ENCODE measurements at places on chromosomes 1 and 21.

GRCh38 chr1:32372149-32372756 lies 9.9 kb downstream of the TSSK3 start:
- peak; percentile 30 for DNase-seq

DNA sequence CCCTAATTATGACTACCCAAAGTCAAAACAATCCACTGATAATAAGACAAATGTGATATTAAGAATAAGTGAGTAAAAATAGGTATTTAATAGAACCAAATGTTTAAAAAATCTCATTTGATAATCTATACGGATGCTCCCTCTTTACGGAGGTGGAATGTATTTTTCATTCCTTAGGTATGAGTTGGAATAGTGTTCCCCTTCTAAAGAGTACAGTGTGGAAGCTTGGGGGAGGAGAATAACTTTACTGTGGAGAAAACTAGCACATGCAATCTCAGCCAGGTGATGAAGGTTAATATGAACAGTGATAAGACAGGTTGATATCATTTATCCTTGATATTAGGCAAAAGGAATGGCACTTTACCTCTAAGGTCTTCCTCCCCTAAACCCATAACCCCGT lies 74.6 kb downstream of the GPR88 start:
- DNase-seq = no peak

DNA sequence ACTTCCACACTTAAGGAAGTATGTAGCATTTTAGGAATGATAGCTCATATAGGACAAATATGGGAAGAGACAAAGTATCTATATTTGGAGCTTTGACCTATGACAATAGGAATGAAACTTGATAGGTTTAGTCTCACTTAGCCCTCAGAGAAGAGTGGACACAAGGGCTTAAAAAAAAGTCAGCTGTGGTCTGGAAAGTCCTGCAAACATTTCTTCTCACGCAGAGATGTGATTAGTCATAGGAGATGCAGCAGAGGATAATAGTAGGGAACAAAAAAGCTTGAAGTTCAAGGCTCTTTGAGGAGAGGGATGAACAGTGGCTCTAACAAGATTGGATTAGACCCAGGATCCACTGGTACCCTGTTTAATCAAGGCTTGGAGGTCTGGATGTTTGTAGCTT lies 14.8 kb upstream of the RNF220 start:
- no peak for DNase-seq

DNA sequence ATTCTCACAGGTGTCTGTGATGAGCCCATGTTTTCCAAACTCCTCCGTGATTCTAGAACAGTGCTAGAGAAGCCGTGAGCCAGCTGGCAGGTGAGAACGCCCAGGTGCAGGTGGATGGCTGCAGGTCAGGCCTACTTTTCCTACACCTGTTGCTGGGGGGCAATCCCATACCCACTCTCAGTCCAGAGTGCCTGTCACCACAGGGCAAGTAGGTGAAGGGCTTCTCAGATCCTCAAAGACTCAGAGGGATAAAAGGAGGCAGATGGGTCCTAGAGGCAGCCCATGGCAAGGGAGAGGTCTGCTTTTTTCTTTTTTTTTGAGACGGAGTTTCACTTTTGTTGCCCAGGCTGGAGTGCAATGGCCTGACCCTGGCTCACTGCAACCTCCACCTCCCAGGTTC lies 50.7 kb upstream of the H6PD start:
- no peak for DNase-seq

DNA sequence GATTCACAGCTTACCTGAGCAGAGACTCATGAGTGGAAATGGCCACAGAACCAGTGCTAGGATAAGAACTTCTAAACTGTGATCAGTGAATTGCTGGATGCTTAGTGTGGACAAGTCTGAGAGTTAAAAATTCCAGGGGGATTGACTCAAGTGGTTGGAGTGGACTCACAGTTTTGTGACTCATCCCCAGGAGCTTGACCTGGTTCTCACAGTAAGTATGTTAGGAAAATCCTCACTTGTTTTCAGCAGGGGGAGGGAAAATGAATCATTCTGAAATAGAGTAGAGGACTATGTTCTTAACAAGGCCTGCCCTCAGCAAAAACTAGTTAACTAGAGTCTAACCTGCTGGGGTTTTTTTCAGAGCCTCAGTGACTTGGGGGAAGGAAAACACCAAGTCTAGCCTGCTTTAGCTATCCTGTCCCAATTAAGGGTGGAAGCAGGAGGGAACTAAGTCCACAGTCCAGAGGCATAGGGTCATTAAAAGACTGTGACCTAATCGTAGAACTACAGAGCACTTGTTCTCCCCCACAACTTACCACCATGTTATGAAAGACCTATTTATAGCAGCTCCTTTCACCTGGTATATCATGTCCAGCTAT lies 6.1 kb upstream of the CDC73 start:
- DNase-seq = no peak

DNA sequence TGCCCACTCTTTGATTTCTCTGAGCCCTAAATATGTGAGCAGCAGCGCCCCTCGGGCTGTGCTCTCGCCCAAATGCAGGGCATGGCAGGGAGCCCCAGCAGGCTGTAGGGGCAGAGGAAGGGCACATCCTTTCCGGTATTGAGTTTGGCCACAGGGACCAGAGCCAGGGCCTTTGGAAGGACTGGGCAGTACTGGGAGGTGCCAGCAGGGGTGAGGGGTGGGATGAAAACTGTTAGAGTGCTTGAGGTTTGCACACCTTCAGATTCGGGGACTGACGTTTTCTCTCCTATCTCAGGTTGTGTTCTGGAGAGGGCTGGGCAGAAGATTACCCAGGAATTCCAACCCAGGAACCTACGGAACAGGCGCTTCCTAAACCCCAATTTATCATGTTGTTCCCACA lies 2.2 kb upstream of the ATP1A2 start:
- DNase-seq = no peak

DNA sequence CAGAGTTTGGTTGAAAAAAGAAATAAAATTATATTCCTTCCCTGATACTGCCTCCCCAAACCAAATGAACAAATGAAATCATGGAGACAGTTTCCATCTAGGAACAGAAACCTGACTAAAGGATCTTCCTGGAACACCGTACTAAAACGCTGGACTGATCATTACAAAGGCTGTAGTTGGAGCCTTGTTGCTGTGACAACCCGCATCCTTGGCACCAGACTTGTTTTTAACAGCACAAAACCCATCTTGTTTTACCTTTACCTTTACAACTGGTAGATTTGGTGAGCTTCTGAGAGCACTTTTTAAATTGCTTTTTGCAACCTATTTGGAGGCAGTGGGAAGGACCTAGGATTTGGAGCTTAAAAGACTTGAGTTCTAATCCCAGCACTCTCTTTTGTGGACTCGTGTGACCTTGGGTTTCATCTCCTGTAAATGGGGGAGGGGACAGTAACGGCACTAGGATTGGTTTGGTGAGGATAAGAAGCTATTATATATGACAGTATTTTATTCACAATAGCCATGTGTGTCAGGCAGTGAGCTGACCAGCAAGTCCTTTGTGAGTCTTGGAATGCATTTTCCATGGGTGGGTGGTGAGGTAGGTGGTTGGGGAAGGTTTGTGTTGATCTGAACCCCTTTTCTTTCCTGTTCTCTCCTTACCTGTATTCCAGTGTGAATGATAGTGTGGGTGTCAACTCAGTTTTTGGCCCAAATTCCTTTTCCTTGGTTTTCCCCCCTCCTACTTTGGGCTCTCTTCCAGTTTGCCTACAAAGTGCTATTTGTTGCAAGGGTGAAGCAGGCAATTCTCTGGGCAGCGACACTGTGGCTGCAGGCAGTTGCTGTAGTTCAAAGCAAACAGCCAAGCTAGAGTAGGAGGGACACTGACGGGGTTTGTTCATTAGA lies 12.6 kb downstream of the LRRC8D start:
- no peak for DNase-seq

- DNase-seq = no peak
Observed at GRCh38 chr1:228180959-228181644, 15.5 kb downstream of the IBA57 start.

GRCh38 chr1:225596736-225597135 lies 56.2 kb downstream of the ENAH start:
- no peak for DNase-seq

DNA sequence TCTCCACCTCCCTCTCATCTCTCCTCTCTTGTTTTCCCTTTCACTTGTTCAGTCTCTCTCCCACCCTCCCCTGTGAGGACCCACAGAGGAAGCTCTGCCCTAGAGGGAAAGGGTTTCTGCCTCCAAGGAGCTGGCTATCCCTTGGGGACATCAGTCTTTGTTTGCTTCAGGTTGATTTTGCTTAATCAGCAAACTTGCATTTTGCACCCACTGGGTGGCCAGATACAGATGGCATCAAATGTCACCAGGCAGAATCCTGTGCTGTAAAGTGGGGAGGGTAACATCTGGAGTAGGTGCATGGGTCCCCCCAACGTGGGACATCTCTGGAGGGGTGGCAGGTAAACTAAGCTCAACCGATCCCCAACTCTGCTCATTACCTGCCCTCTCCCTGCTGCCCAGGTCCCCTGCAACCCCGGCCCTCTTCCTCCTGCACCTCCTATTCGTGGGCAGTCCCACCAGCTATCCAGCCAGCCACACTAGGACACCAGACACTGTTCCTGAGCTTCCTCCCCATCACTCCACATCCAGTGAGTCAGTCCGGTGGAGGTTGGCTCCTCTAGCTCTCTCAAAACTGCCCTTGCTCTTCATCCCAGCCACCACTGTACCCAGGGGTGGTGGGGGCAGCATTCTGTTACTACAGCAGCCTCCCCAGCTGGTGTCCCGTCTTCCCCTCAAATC lies 123.3 kb downstream of the KCNN3 start:
- no peak for DNase-seq

DNA sequence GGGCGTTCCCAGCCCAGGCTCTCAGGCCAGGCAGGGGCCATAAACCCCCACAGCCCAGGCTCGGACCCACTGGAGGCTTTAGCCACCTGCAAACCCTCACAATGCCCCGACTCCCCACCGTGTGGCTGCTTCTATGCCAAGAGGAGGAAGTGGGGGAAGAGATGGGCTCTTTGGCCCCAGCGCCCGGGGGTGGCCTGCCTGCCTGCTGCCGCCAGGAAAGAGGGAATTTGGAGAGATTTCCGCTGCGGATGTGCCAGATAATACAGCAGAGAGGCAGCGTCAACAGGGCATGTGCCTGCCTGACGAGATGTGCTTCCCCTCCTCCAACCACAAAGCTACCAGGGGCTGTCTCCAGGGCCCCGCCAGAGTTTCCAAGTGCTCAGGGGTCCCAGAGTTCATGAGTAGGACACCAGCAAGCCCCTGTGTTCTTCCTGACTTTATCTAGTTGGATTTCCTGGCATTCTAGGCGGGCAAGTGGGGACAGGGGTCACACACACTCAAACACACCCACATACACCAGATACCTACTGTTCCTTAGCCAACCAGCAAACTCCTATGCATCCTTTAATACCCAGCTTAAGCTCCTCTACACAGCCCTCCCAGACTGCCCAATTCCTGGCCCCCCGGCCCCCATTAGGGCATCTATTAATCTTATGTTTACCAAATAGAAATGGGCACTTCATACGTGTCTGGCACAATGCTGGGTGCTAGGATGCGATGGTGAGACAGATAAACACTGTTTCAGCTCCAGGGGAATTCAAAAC lies 14.1 kb downstream of the EPHA2 start:
- DNase-seq = no peak

DNA sequence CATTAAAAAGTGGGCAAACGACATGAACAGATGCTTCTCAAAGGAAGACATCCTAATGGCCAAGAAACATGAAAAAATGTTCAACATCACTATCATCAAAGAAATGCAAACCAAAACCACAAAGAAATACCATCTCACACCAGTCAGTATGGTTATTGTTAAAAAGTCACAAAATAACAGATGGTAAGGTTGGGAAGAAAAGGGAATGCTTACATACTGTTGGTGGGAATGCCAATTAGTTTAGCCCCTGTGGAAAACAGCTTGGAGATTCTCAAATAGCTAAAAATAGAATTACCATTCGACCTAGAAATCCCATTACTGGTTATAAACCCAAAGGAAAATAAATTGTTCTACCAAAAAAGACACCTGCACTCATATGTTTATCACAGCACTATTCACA lies 369.4 kb downstream of the KCNH1 start:
- DNase-seq = no peak

DNA sequence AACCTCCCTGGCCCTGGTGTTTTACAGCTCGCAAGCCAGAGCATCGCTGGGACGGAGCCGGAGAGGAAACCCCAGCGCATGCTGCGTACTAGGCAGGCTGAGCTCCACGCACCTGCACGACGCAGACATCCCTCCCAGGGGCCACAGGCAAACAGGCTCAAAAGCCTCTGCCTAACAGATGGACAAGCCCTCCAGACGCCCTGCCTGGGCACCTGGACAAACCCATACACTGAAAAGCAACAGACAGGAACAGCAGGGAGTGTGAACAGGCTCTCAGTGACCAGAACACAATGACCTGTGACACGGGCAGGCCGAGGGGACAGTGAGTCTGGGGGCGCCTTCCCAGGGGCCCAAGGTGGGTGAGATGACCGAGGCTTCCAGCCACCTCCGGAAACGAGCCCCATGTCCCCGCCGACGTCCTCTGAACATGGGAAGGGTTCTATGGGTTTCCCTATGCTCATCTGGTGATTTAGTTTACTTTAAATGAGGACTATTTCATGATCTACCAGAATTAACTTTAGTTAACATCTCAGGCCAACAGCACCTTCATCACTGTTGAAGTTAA lies 40.3 kb downstream of the NPHP4 start:
- DNase-seq = no peak

DNA sequence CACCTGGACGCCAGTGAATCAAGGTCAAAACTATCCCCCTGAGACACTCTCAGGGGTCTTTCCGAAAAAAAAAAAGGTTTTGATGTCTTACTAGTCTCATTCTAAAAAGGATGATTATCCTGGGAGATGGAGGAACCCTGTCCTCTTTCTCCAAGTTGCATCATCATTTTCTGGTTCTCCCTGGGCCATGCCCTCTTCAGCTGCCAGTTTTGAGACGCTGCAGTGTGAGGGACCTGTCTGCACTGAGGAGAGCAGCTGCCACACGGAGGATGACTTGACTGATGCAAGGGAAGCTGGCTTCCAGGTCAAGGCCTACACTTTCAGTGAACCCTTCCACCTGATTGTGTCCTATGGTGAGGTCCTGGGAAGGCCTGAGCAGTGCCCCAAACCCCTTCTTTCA lies 3.5 kb downstream of the FCRLA start:
- DNase-seq = no peak

GRCh38 chr1:219580009-219580676 lies 32.8 kb downstream of the ZC3H11B start:
- no peak for DNase-seq

GRCh38 chr1:119840745-119841144 lies 29.5 kb upstream of the REG4 start:
- DNase-seq = no peak

DNA sequence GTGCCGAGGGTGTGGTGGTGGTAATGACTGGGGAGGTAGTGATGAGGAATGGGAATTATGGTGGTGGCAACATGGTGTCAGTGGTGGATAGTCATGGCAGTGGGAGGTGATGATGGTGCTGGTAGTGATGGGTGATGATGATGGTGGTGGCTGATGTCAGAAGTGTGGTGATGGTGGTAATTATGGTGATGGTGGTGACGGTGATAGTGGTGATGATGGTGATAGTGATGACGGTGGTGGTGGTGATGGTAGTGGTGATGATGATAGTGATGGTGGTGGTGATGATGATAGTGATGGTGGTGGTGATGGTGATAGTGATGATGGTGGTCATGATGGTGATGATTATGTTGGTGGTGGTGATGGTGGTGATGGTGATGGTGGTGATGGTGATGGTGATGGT lies 162.8 kb downstream of the NPHP4 start:
- no peak for DNase-seq
